Activated gamma-delta T cell treated with anti-CD3 and anti-CD28 coated beads, Interleukin-2, amount 50 U/mL, for 16 hours (primary cell): ENCODE measurements at places on chromosomes 4 and X.

GRCh38 chrX:56798339-56798711 is 69.3 kb downstream of the NBDY start:
- DNase-seq, result no peak

GRCh38 chrX:21955403-21956189 is 15.1 kb downstream of the SMS start:
- no peak for DNase-seq

GRCh38 chr4:183008492-183008891 is 90.6 kb upstream of the WWC2 start:
- DNase-seq, result no peak

DNA sequence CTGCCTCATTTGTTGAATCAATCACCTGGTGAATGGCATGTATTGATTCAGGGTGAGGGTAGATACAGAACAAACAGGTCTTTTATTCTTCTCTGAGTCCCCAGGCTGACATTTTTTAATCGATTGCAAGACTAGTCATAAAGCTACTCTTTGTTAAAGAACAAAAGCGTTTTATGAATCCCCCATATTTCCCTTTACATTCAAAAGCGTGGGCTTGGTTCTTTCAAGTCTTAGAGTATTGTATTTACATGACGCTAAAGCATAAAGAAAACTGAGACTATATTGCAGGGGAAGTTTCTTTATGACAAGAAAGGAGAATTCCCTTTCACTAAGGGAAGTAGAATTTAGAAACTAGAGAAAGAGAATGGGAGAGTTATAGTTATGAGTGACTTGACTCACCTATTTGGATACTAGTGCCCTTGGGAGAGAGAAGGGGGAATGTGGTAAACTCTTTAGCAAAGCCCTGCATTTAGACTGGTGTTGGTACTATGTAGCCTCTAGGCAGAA is 69.3 kb upstream of the PDE5A start:
- DNase-seq, result no peak

GRCh38 chr4:159673221-159673620 is 570.3 kb downstream of the RAPGEF2 start:
- DNase-seq, result no peak

DNA sequence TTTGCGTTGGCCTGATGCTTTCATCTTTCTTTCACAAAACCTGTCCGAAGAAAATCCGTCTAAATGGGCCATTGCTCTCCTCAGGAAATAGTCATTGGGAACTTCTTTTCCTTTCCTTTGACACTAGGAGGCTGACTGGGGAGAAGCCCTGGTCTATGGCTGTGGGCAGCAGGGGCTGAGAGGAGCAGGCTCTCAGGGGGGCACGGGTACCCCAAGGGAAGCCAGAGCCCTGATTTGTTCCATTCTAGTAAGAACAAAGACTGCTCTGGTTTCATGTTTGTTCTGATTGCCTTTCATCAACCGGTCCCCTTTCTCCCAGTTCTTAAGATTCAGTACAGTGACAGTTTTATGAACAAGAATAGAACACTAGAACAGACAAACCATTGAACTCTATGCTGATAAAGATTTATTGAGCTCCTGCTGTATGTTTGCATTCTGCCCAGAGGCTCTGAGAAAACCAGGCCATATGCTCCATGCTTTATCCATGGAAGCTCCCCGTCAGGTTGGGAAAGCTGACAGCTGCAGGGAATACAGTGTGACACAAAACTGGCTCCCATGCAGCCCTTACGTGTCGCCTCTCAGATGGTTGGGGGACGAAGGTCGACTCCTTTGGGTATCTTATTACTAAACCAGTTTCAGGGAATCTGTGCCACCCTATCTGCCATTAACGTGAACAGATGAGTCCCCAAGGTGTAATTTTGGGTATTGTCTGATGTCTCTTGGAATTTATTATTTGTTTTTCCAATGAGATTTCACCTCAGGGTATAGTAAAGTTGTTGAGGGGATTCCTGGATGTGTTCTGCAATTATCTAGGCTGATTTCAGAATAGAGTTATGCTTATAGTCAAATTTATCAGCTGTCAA is 72.4 kb upstream of the MSANTD1 start:
- no peak for DNase-seq

DNA sequence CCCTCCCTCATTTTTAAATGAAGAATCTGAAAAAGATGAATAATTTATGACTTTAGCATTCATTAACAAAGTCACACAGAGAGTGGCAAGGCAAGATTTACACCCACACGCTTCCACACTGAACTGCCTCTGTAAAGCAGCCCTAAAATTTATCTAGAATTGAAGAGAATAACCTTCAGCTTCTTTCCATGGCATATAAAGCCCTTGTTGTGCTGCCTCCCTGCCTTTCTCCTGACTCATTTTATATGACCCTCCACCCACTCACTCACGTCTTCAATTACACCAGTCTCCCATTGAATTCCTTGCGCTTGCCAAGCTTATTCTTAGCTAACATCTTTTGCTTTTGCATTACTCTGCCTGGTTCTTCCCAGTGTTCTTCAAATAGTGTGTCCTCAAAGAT is 2649.3 kb downstream of the PCDH7 start:
- DNase-seq, result no peak

DNA sequence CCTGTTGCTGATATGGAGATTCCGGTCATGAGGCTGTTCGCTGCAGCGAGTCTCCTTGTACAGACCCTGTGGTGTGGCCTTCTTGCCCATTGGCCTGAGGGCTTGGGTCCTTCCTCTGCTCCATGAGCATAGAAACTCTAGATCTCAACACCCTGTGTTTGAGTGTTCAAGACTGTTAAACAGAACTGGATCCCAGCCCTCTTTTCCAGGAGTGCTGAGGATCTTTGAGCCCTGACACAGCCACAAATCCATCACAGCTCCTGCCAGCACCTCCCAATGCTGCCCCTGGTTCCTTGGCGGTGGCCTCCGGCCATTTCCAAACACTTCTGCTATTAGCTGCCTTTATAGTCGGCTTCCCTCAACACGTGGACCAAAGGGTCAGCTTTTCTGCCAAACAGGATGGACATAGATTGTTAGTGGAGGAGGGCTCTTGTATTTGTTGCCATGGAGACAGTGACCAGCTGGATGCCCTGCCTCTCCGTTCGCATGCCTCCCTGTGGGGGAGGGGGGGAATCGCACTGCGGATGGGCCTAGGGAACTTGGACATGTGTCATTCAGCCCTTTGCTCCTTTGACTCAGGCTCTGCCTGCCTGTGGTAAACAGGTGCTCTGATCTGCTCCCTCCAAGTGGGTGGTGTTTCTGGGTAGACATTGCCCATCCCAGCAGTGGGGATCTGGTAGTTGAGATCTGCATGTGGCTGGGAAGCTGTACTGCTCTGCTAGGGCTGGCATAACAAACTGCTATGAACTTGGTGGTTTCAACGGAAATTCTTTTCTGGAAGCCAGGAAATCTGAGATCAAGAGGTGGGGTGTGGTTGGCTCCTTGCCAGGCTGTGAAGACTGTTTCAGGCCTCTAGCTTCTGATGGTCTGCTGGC is 6.9 kb upstream of the WDR1 start:
- no peak for DNase-seq

GRCh38 chr4:164571593-164572390 is 182.1 kb upstream of the SMIM31 start:
- no peak for DNase-seq

GRCh38 chr4:101008503-101008902 is 338.8 kb downstream of the PPP3CA start:
- no peak for DNase-seq

- no peak for DNase-seq
These were observed 164.3 kb upstream of the MAMLD1 start for GRCh38 chrX:150198776-150199175.

DNA sequence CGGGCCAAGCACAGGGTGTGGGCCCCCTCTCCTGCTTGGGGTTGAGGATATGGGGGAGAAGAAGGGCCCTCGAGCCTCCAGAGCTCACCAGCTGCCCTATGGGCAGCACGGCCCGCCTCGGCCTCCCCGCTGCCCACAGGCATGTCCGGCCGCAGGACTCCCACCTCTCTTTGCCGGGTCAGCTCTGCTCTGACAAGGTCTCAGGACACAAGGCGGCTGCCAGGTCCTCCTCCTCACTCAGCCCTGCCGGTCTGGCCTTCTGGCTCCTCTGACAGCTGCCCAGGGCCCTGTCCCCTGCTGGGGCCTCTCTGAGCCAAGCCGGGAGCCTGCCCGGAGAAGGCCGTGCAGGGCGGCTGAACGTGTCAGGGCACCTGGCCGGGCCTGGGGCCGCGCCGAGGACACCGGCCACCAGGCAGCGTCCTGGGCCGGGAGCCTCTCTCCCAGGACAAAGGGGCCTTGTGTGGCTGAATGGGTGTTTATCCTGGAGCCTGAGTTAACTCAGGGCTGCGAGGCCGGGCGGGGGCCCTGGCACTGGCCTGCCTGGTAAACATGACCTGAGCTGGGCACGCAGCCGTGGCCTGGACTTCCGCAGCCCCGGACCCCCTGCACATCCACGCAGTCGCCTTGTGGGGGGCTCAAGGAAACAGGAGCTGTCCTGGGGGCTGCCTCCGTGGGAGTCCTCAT is 25.7 kb downstream of the TACC3 start:
- DNase-seq, result no peak
